ENCODE measurements at places on chromosomes 4 and X.

DNA sequence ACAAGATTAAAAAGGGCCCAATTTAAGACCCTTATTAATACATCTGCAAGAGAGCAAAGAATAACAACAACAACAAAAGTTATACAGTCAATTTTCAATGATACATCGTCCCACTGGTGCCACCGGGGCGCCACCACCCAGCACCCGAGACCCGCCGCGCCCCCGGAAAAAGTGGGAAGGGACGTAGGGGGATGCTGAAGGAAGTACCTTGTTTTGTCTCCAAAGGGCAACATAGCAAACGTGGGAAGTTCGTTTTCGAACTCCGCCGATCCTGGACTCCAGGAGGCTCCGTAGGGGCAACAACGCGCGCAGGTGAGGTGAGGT, 1.7 kb downstream of the PDE5A start:
- no peak for DNase-seq

- no peak for DNase-seq
These were observed 5.2 kb downstream of the TNIP2 start for GRCh38 chr4:2750719-2751605.

- DNase-seq, result no peak
These were observed 225.8 kb downstream of the STK32B start for GRCh38 chr4:5277079-5277478.

GRCh38 chr4:48275247-48275646, 5.6 kb upstream of the TEC start:
- DNase-seq, result no peak

- no peak for DNase-seq
These were observed 927.5 kb upstream of the SLIT2 start for GRCh38 chr4:19324184-19324583.

DNA sequence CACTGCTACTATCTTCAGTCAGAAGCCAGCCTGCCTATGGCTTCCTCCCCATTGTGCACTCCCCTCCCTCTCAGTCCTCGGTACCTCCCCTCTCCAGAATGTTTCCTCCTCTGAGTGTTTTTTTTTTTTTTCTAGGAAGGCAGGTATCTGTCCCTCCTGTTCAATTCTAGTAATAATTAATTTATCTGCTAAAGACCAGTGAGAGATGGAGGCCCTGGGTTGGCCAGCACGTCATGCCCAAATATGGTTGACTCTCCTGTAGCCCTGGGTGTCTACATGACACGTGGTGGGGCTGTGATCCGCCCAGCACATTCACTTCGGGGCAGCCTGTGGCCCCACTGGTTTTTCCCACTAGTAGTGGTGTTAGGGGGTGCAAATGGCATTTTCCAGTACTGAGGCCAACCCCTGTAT, 1.8 kb downstream of the FLNA start:
- no peak for DNase-seq

DNA sequence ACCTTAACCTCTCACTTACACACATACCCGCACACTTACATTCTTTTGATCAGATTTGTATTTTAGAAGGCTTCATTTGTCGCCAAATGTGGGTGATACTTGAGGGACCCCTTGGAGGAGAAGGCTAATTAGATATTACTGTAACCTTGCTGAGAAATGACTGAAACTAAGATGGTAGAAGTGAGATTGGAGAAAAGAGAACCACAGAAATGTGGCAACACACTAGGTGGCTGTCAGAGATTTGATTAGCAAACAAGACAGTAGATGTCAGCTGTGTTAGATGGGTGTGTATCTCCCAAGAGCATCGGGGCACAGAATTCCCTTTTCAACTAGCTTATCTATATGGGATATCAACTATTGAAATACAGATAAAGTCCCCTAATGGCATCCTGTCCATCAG, 149.3 kb upstream of the FABP2 start:
- DNase-seq, result no peak

GRCh38 chr4:41154814-41155177, 59.5 kb downstream of the APBB2 start:
- no peak for DNase-seq
